ENCODE measurements at places on chromosomes 2 and 18. TPM values are rescaled to one million over a fixed set of nuclear protein-coding genes. Genes with fewer than 3 reads are reported as not detected.

GRCh38 chr18:44229693-44230108 is 451.0 kb upstream of the SETBP1 start:
- DNase-seq, result no peak

DNA sequence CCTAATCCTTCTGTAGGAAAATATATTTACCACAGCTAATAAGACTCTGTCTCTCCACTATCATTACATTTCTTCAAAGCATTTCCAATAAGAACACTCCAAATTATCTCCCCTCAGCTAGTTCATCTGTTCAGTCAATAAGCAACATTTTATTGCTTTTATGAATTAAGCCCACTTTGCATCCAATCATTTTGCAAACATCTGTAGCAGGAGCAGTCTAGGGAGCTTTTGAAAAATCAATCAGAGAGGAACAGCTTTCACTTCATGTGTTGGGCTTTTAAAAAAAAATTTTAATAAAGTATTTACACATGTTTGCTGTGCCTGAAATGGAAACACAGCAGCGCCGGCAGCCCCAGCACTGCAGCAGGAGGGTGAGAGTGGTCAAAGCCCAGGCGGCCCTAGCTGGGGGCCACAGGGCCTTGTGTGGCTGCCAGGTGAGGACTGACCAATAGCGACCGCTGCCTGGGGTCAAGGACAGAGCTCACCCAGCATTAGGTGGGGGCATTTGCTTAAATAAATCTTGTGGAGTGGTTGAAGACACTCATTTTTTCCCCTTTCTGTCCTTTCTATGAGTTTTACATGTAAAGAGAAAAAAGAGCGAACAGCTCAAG is 250.7 kb downstream of the RNF144A start:
- no peak for DNase-seq

DNA sequence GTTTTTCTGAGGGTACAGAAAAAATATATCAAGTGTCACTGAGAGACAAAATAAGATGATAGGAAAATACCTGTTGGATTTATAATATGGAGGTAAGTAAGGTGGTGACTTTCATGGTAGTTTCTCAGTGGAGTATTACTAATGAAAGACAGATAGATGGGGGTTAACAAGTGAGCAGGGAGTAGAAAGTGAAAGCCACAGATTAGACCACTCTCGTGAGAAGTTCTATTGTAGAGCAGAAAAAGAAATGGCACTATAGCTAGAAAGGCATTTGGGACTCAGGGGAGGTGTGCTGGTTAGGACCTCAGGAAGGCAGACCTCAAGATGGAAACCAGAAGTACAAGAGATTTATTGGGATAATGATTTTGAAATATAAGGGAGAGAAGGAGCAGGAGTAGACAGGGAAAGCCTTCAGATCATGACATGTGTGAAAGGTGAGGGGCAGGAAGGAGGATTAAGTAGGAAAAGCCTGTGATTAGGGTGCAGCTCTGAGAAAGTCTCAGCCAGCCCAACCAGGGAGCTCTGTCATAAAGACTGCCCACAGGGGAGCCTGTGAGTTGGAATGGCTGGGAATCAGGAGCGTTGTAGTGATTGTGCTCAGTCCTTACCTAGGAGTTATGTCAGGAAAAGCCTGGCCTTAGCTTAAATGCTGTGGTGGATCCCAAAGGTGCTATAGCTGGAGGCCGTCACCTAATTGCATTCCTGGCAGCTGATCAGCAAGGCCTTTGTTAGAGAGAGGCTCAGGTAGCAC is 198.1 kb downstream of the IKZF2 start:
- DNase-seq, result no peak

- DNase-seq, result no peak
These were observed 403.9 kb upstream of the CYRIA start for GRCh38 chr2:17069564-17069963.

GRCh38 chr2:240435948-240436682 is 652 bp downstream of the GPC1 start:
- no peak for DNase-seq

GRCh38 chr18:50193796-50194630 is 934 bp downstream of the MYO5B start:
- DNase-seq, result no peak

The CTAGE1 gene
- polyA plus RNA-seq, result not detected

DNA sequence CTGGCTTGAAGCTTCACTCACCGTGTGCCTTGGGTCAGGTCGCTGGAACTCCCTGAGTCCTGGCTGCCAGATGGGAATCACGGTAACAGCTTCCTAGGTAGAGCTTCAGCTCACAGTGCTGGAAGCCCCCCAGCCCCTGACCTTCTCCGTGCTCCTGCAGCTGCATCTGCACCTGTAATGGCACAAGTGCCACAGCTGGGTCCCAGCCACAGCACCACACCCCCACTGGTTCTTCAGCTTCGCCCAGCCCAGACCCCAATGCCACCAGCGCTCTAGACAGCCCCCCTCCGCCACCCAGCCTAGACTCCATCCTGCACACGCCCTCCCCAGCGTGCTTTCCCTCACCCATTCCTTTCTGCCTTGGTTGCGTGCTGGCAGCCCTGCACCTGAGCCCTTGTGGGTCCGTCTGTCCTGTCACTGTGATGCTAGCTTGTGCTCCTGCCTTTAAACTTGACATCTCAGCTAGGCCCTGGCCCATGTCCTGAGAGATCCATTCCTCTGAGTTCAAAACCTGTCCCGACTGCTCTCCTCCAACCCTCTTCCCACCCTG is 7.6 kb upstream of the ESPNL start:
- no peak for DNase-seq

DNA sequence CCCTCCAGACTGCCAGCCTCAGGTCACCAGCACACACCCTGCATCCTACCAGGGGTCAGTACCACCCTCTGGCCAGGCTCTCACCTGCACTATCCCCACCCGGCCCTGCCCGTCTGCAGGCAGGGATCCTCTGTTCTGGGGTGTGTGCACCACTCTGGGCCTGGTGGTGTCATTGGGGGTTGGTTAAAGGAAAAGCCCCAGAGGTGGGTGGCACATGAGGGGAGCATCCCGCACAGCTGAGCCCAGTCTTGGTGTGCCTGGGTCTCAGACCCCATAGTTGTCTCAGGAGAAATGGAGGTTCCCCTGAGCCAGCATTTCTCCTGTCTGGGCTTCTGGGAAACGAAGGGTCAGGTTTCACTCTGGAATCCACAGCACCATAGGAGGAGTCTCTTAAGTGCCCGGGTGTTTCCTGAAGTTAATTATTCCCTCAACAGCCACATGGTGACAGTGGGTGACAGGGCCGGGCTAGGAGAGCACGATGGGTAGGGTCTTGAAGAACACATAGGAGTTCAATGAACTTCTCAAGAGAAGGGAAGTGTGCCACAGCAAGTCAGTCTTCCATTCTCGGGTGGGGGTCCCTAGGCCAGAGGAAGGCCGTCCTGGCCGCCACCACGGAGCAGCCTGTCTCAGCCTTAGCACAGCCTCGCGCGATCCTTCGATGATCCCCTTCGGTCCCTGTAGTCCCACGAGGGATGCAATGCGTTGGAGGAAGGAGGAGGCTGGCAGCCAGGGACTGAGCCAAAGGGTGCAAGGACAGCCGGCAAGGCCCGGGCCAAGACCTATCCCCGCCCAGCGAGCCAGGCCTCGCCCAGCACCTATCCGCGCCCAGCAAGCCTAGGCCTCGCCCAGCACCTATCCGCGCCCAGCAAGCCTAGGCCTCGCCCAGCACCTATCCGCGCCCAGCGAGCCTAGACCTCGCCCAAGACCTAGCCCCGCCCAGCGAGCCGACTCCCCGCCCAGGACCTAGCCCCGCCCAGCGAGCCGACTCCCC is 1.1 kb upstream of the FARP2 start:
- DNase-seq, result no peak

GRCh38 chr18:25614168-25614567 is 262.2 kb upstream of the ZNF521 start:
- no peak for DNase-seq

The ARL5A gene
- polyA plus RNA-seq, result 43.5 TPM
